ENCODE measurements at places on chromosomes 7 and 10.

GRCh38 chr7:23235813-23236221 lies 10.8 kb upstream of the GPNMB start:
- no peak for DNase-seq

- DNase-seq = no peak
Observed at GRCh38 chr7:106659166-106659962, 1.6 kb downstream of the CCDC71L start.

DNA sequence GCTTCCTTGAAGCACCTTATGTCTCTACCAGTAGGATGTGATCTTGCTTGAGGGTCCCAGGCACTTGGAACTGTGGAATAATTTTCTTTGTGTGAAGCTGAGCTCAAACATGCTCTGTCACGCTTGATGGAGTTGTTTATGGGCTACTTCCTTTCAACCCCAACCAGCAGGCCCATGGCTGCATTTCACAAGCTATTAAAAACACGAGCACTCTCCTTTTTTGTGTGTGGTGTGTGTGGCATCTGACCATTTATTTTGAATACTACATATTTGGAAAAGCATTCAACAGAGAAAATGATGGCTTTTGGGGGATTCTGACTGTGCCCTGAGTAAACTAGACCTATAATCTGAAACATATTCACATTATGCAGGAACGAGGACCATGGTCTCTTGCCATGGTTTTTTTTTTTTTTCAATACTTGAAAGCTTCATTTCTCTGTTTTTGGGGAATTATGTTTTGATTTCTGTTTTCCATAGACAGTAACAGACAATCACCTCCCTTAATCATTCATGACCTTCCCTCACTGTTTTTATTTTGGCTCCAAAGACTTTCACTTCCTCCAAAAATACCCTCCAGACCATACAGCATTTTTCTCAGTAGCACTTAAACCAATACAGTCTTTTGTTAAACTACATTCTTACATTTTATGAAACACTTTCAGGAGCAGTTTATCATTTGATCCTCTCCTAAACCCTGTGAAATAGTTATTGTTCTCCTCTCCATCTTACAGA lies 233.6 kb upstream of the BMPER start:
- DNase-seq = no peak

DNA sequence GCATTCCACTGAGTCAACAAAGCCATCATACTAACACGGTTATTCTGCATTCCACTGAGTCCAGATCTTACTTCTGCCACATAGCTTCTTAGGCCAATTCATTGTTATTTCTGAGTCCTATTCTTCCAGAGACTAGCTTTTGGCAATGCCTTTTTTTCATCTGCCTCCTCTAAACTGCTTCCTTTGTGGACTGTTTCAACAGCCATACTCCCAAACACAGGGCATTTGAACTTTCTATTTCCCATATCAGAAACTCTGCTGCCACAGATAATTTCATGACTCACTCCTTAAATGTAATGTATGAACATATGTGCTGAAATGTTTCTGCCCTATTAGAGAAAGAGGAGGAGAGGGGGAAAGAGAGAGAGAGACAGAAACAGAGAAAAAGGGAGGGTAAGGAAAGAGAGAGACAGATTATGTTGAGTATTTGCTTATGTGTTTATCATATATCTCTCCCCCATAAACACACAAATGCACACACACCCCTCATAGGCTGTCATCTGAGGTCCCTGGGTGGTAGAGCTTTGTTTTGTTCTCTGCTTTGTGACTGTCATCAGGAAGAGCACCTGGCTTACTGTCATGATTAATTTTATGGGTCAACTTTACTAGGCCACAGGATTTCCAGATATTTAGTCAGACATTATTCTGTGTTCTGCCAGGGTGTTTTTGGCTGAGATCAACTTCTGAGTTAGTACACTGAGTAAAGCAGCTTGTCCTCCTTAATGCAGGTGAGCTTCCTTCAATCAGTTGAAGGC lies 308.0 kb upstream of the KCND2 start:
- DNase-seq = no peak

DNA sequence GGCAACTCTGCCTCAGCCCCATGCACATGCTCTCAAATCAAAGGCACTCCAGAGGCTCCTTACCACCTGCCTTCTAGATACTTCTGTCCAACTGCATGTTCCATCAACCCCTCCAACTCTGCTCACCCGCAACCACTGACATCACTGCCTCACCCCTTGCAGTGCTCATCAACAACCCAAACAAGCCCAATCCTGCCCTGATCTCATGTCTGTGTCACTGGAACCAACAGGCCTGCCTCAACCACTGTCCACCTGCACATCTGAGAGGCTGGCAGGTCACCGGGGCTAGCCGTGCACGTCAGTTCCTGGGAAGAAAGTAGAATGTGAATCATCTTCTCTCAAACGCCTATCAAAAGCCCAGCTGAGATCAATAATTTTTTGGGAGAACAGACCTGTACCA lies 33.3 kb downstream of the CTBP2 start:
- no peak for DNase-seq

DNA sequence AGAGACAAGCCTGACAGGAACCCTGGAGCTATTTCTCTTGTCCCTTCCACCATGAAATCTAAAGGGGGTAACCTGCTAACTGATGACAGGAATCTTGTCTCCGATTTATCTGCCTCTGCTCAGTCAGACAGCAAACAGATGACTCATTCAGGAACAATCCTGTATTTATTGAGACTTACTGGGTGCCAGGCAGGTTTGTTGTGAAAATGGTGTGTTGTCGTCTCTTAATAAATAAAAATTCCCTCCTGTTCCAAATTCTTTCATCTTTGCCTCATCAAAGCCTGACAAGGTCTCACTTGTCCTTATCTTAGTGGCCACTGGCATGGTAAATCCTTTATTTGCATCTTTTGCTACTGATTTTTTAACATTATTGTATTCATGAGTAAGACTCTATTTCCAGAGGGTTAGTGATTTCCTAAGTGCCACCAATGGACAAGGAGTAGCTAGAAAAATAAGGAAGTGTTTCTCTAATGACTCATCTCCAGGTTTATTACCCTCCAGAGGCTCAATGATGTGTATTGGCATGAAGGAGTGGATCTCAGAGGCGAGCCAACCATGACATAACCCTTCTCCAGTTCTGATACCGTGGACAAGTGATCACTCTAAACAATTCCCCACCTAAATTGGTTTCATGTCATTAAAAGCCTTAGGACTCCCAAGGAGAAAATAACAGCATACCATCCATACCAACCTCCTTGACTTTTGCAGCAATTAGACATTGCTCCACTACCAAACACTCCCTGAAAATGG lies 724.0 kb downstream of the GRID1 start:
- no peak for DNase-seq

GRCh38 chr7:132757783-132758182 lies 181.5 kb upstream of the PLXNA4 start:
- no peak for DNase-seq

GRCh38 chr7:45564485-45564884 lies 9.7 kb upstream of the ADCY1 start:
- DNase-seq = no peak

- DNase-seq = no peak
Observed at GRCh38 chr10:132685101-132685891, 100.7 kb downstream of the NKX6-2 start.

DNA sequence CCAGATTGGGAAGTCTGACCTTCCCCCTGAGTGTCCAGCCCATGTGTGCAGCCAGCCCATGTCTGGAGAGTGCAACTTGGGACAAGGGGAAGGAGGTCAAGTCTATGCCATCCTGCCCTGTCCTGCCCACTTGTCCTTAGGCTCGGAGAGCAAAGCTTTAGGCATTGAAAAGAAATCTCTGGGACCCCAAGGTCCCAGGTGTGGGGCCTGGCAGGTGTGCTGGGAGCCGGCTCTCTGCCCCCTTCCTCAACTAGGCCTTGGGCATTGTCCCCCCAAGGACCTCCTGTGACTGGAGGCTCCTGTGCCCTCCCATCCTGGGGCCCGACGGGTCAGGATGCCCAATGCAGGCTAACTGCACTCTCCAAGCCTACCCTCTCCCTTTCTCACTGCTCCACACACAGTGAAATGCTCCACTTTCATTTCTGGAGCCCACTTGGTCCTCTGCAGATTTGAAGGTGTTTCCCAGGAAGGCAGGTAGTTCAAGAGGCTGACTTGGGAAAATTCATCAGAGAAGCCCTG lies 124.7 kb downstream of the PTPN20 start:
- DNase-seq = no peak

- no peak for DNase-seq
Observed at GRCh38 chr7:2062648-2063047, 170.1 kb downstream of the MAD1L1 start.

- no peak for DNase-seq
Observed at GRCh38 chr7:25669281-25669781, 441.0 kb upstream of the NPVF start.

GRCh38 chr10:49010295-49010694 lies 70.7 kb upstream of the LRRC18 start:
- no peak for DNase-seq

- no peak for DNase-seq
Observed at GRCh38 chr7:142348921-142349405, 91.1 kb upstream of the PRSS58 start.

DNA sequence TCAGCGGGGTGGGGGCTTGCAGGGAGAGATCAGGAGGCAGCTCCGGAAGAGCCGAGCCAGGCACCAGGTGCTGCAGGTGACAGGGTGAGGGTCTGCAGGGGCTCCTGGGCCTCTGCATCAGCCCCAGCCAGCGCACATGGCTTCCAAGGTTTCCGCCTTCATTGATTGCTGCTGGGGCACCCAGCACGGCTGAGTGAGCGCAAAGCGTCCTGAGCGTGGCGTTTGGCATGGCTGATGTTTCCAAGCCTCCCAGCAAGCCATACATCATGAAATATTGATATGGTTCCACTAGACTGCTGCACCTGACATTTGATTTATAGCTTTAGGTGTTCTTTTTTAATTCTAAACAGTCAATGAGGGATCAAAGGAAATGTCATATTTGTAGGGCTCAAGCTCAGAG lies 259.0 kb downstream of the WDR37 start:
- no peak for DNase-seq

GRCh38 chr10:7915923-7916536 lies 97.7 kb downstream of the TAF3 start:
- no peak for DNase-seq

- DNase-seq = no peak
Observed at GRCh38 chr7:43569424-43569823, 13.5 kb upstream of the STK17A start.

DNA sequence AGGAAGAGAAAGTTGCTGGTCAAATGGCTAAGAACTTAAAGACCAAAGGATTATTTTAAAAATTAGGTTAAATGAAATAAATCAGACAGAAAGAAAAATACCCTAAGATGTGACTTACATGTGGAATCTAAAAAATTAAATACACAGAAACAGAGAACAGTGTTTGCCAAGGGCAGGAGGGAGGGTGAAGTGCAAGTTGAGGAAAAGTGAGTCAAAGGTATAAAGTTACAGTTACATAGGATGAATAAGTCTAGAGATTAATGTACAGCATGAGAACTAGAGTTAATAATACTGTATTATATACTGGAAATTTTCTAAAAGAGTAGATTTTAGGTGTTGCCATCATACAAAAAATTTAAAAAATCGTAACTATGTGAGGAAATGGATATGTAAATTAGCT lies 146.3 kb downstream of the MDFIC start:
- DNase-seq = no peak

GRCh38 chr7:7707806-7708205 lies 10.6 kb downstream of the RPA3 start:
- DNase-seq = no peak

- no peak for DNase-seq
Observed at GRCh38 chr7:36794689-36795088, 70.4 kb upstream of the AOAH start.

DNA sequence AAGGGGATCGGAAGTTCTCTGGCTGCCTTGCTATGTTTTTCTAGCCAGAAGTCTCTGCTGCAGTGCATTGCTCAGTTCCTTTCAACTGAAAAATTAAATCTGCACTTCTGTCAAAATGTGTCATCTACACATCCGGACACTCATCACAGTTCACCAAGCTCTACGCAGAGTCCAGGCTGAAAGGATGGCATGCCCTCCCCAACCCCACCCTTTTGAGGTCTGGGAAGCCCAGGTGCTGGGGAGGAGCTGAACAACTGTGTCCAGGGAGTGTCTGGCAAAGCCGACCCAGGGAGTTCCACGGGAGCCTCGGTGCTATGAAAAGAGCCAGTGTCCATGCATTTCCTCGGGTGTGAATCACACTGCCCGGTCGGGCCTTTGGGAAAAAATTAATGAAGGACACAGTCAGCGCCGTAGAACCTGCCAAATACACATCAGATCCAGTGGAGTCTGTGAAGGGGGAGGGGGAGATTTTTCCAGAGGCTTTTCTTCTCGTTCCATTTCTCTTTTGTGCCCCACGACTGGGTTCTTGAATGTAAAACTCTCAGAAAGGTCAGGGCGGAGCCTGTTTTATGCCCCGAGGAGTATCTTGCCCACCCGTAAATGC lies 757 bp upstream of the PALS2 start:
- DNase-seq = no peak

DNA sequence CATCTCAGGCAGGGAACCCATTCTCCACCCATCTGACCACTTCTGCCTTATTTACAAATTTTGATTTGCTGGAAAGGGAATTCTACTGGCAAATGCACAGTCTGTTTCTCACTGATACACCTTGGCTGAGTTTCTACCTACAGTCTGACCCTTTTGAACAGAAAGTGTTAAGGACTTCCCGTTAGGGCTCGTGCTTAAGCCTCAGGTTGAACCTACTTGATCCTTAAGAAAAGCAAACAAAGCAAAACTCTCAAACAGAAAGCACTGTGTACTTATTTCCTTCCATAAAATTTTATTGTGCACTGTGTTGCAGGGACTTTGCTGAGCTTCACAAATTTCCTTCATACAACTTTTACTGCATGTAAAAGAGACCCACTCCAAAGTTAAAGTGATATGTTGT lies 367.8 kb downstream of the NRG3 start:
- DNase-seq = no peak

DNA sequence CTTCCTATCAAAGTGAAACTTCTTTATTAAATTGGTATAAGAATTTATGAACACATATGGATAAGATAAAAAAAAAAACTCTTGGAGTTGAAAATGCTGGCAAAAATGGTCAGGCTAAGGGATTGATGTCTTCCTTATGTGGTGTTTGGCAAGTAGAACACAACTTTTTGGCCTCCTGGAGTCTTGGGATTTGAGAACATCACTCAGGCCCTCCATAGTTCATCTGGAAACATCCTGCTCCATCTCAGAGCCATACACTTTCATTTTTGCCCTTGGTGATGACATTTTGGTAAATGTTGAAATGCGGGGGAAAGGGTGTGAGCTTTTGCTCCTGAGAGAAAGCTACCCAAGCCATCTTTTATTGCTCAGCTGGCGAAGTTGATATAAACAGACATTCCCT lies 27.5 kb upstream of the BTBD16 start:
- DNase-seq = no peak

- DNase-seq = no peak
Observed at GRCh38 chr10:132448248-132448731, 51.3 kb downstream of the PWWP2B start.

DNA sequence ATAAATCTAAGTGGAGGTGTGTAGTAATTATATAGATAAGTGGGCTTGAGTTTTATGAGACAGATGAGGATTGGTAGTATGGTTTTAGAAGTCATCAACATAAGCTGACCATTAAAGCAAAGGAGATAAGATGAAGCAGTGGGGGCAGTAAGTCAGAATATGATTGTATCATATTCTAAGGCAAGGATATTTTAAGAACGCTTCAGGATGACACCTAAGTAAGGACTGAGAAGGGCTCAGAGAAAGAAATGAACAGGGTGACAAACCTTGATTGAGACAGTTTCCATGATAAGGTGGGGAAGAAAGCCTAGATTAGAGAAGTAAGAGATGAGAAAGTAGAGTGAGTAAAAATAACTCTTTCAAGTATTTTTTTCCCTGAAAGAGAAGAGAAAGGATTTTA lies 567.2 kb downstream of the ATRNL1 start:
- no peak for DNase-seq

- DNase-seq = no peak
Observed at GRCh38 chr10:78696791-78697395, 371.9 kb upstream of the ZMIZ1 start.
